Hematopoietic multipotent progenitor cell treated with erythropoietin and hydrocortisone succinate and interleukin-3 and kit ligand, for 17 days (in vitro differentiated cells): ENCODE measurements at places on chromosomes 3 and 15.

DNA sequence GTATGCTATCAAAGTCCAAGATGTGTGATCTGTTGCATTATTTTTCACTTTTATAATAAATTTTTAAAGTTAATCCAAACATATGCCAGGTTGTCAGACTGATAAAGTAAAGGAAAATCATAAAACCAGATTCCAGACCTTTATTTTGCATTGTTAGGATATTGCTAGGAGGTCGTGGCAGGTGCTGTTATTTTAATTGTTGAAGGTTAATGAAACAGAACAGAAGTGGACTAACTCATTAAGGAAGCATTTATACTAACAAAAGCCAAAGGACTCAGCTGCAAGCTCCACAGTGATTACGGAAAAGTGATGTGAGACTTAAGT is 63.1 kb downstream of the DCLK3 start:
- DNase-seq, result no peak

DNA sequence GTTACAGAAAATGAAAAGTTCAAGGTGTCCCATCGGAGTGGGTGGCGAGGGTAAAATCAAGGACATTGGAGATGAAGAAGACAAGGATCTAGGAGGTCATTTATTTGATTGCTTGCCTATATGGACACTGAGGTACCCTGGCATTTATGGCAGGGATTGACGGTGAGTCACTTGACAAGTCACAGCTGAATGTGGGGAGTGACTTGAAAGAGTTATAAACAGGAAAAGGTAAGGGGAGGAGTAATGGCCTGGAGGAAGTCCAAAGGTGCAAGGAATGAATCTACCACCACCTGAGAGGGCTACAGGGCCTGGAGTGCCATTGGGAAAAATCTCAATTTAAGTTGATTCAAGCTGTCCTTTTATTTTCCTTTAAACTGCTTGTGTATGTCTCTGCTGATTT is 11.8 kb upstream of the SGO1 start:
- DNase-seq, result no peak

GRCh38 chr3:69231929-69232440 is 109.6 kb upstream of the LMOD3 start:
- no peak for DNase-seq

- DNase-seq, result no peak
Measured at GRCh38 chr15:47584316-47584715, 133.0 kb upstream of the SEMA6D start.

DNA sequence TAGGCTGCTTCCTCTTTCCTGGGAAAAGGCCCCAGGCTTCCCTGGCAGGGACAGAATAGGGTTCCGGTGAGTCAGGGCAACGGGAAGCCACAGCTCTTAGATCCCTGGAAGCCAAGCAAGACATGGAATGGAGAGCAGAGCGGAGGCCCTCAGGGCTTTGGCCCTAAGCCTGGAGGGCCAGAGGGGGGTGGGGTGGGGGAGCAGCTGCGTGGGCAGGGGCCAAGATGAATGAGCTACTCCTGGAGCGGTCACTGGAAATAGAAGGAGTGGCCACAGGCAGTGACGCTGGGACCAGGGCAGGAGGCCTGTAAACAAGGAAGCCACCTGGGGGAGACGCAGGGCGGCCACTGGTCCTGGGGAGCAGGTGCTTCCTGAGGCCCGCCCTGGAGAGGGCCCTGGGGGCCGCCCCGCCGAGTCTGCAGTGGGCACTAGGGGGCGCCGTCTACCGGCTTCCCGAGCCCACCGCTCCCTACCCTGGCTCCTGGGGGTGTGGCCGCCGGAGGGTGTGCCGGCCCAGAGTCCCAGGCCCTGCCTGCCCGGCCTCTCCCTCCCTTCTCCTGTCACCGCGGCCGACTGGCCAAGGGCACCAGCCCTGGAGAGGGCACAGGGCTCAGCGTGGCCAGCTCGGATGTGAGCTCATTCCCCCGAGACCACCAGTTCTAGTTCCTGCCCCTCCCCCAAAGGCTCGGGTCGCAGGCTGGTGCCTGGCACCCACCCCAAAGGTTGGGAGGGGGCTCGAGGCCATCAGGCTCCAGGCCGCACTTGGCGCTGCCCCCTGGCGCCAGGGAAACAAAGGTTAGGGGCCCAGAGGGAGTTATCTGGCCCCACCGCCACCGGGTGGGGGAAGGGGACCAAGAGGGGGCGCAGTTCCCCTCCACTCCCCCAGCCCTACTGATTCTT is 12.1 kb downstream of the VPS18 start:
- DNase-seq, result peak; percentile 78

GRCh38 chr3:114586119-114586518 is 292.3 kb downstream of the TIGIT start:
- DNase-seq, result no peak

GRCh38 chr15:68145706-68146105 is 59.4 kb downstream of the CALML4 start:
- DNase-seq, result no peak

DNA sequence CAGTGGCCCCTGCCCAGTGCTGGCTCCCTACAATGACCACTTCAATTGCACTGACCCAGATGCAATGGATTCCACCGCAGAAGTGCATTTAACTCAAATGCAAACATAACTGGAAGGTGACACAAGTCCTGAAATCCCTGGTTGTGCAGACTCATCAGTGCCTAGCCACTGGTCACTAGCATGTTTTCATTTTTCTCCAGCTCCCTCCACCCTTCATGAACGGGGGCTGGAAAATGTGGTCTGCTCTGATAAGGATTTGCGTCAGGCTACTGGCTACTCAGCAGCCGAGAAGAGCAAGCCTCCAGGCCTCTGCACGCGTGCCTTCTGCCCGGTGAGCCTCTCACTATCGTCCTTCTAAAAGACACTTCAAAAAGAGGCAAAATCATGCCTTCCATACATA is 27.4 kb upstream of the FURIN start:
- DNase-seq, result peak; percentile 95

DNA sequence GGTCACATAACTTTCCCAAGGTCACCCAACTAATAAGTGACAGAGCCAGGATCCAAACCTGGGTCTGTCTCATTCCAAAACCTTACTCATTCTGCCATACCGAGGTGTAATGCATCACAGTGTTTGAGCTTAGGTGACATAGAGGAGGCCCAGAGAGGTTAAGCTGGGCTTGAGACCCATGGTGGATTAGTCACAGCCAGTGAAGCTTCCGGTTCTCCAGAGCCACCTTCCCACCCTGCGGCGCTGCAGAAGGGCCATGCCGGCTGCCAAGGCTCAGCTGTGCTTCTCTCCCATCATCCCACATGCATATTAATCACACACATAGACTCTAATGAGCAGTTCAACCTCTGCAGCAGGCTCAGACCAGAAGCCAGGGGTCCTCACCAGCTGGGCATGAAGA is 42.2 kb downstream of the SPSB4 start:
- no peak for DNase-seq

DNA sequence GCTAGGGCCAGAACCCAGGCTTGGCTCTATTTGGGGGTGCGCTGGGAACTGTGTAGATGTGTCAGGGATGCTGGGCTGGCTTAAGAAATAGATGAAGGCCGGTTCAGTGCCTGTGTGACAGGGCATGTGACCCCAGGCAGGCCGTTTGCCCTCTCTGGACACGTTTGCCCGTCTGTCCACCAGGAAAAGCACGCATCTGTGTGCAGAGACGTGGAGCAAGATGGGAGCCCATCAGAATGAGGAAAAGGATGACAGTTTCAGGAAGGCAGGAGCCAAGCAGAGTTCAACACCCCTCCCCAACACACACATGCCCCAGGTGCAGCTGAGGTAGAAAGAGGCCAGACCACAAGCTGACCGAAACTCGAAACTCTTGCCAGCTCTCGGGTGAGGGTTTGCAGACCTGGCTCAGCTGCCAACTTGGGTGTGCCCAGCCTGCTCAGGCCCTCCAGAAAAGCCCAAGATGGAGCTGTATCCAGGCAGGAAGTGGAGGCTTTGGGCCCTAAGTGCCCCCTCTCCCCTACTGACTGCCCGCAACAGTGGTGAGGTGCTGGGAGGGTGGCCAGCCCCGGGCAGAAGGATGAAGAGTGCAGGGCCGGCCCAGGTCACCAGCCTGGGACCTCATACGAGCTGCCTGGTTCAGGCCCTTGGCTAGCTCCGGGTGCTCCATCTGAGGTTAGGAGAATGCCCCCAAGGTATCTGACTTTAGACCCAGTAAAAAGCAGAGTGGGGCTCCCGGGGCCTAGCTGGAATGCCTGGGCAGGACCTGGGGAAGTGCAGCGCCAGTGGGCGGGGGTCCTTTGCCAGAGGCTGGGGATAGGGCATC is 10.2 kb upstream of the MESP1 start:
- DNase-seq, result no peak

DNA sequence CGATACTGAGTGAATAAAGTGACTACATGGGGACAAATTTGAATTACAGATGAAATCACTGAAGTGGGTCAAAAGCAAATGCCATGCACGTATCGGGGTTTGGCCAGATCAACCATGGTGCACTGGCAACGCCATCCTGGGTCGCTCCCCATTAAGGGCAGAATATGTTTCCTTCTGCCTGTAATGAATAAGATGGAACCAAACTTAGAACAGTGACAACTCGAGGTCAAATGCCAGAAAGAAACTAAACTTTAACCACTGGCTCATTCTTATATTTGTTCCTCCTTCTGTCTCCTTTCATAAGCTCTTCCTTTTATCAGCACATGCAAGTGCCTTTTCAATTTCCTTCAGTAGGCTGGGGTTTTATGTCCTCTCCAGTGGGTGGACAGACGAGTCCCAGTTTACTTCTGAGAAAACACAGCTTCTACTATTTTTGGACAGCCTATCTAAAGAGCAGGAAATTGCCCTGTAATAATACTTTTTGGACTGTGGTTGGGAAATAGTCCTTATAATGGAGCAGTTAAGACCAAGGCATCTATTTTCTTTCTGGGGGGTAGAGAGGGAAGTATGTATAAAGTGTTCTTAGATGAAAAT is 61.4 kb downstream of the WHAMM start:
- no peak for DNase-seq

DNA sequence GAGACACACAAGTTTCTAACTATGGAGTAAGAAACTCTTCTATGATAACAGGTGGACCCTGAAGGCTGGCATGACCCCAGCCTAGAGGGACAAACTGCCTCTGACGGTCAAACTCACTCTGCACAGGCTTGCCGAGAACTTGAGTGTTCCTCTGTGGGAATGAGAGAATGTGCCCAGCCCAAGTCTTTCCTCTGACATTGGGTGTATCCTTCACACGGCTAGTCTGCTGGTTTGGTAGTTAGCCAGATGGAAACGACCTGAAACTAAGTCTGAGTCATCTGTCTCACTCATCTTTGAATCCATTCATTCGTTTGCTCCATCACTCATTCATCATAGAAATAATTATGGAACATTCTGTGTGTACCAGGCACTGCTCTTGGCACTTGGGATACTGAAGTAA is 198.4 kb downstream of the ATP10A start:
- DNase-seq, result no peak

DNA sequence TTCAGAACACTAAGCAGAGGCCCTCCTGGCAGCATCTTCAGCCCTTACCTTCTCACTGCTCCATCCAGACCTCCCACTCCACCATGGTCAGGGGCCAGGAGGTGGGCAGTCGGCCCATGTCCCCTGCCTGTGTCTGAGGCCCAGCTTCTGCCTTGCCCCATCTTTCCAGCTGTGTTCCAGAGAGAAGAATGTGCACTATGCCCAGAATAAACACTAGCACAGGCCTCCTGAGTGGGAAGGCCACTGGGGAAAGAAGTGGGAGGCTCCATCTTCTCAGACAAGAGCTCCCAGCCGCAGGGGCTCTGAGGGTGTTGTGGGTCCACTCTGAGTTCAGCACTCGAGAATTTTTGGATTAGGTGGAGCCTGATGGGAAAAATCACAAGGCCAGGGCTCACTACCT is 44.5 kb downstream of the ADCY5 start:
- no peak for DNase-seq

GRCh38 chr3:107710851-107711250 is 188.1 kb downstream of the BBX start:
- DNase-seq, result no peak

DNA sequence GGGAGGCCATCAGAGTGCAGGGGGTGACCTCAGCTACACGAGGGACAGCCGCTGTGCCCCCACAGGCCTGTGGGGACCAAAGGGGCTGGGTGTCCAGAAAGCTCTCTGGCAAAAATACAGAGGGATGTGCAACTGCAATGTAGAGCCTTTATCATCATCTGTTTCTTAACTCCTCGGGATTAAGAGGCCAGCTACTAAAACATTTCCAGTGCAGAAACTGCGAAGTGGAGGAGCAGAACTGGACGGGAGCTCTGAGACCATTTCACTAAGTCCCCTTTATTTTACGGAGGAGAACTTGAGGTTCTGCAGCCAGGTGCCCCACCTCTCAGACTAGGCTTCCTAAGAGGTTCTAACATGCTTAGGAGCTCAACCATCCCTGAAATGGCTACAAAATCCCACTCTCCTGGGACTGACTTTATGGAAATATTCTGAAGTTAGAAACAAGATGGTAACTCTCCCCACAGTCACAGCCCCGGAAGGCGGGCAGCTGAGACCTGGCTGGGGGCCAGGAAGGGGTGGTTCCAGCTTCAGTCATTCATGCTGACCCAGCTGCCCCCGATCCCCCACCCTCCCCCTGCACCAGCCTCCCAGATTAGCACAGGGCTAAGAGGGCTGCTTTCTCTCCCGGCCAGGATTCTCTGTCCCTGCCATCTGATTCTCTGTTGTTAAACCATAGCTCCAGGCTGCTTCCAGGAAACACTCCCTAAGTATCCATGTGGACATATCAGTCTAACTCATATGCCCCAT is 40.3 kb downstream of the UMPS start:
- no peak for DNase-seq

DNA sequence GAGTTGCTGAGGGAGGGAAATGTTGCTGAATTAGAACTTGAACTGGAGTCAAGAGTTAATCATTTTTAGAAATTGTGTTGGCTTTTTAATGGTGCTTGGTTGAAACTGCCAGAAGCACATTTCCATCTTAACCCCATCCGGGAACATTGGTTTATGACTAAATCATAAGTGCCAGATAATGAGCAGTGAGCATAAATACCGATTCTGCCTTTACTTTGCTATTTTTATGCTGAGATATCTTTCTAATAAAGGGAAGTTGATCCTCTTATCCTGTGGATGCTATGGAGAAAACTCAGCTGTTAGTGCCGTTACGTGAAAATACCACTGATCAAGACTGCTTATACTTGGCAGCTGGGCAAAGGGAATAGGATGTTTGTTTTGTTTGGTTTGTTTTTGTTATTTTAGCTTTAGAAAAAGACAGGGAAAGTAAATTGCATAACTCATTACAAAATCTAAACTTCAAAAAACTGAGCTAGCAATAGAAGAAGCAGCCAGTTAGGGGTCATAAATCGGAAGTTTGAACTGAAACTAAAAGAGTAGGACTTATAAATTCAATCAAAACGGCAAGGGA is 813.1 kb downstream of the NAALADL2 start:
- DNase-seq, result no peak
